ENCODE measurements at places on chromosomes 5 and 9.

DNA sequence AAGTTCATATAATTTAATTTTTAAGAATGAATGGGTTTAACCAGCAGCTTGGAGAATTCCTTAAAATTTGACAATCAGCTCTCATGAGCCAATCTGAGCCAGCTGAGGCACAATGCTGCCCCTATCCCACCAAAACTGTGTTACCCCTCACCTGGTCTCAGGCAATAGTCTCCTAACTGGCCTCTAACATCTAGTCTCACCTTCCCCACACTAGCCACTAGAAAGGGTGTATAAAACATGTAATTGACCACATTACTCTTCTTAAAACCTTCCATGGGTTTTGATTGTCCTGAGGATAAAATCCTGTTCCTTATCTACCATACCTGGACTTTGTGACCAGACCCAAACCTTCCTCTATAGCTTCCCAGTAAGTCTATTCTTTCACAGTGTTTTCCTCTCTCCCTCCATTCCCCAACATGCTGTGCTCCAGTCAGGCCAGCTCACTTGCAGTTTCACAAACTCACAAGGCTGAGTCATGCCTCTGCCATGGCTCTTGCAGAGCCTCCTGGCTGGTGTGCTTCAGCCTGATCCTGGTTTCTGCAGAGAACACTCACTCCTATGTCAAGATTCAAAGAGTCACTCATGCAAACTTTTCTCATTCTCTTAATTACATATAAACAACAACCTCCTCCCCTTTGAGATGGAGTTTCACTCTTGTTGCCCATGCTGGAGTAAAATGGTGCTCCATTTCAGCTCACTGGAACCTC, 16.0 kb upstream of the ZCCHC7 start:
- DNase-seq, result no peak

DNA sequence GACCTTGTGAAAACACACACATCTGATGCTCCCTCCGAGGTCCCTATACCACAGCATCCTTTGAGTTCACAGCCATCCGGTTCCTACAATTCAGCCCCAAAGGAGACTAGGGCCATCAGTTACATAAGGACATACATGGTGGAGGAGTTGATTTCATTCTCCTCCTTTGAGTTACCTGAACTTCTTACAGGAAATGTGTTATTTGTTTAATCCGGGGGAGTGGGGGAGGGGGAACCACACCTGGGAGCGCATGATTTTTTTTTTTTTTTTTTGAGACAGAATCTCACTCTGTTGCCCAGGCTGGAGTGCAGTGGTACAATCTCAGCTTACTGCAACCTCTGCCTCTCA, 30.7 kb downstream of the SEMA4D start:
- no peak for DNase-seq

DNA sequence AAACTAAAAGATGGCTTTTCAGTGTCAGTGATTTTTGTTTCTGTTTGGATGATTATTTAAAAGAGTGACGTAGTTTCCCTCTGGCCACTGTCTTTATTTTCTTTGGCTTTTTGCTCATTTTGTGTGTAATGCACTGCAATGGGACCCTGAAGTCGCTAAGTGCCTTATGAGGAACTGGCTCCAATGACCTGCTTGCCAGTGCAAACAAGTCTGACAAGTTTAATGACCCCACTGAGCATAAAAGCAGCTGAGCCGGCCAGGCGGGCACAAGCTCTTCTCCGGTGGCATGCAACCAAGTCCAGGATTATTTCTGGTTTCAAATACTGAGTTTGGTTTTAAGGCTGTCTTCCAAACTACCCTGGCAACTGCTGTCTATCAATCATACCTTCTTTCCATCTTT, 15.6 kb upstream of the GNA14 start:
- peak; percentile 35 for DNase-seq

- DNase-seq, result no peak
Measured at GRCh38 chr9:132791699-132792240, 86.3 kb downstream of the AK8 start.

- DNase-seq, result no peak
Measured at GRCh38 chr9:36426945-36427344, 26.9 kb upstream of the RNF38 start.

DNA sequence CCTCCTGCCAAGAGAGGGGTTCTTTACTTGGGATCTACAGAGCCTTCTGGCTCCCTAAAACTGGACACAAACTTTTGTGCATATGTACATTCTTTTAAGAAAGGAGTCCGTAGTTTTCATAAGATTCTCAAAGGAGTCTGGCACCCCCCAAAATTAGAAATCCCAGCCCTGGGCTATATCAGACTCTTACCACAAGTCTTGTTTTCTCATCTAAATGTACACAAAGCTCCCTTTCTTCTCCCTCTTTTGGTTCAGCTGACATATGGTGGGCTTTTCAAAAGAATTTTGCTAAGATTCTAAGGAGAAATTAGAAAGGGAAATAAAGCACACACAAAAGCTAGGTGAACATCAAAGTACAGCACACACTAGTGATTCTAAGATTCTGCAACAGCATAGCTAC, 114.4 kb downstream of the ENC1 start:
- DNase-seq, result no peak

DNA sequence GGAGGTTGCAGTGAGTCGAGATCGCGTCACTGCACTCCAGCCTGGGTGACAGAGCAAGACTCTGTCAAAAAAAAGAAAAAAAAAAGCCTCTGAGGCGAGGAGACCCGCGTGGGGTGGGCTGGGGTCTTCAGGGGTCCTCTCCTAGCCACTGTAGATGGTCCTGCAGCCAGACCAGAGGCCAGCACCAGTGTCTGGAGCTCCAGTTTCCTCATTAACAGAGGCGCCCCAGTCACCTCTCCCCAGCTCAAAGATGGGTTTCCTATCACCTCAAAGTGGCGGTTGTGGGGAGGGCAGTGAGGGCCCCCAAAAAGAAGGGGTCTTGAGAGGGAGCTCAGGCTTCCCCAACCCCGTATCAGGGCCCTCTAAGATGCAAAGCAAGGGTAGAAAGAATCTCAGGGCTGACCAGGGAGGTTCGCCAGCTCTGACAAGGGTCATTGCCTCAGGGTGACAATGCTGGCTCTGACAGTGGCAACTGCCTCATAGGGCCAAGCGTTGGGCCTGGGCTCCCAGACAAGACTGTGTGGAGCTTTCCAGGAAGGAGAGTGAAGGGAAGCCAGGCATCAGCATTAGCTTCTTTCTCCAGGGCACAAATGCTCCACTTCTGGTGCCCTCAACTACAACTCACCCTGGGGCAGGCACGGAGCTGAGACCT, 15.0 kb downstream of the STK10 start:
- DNase-seq, result no peak

- DNase-seq, result no peak
Measured at GRCh38 chr9:125784286-125785049, 37.3 kb downstream of the PBX3 start.

Data from iPS-NIHi11 (cell line).